ENCODE measurements at places on chromosomes 7 and 10.

DNA sequence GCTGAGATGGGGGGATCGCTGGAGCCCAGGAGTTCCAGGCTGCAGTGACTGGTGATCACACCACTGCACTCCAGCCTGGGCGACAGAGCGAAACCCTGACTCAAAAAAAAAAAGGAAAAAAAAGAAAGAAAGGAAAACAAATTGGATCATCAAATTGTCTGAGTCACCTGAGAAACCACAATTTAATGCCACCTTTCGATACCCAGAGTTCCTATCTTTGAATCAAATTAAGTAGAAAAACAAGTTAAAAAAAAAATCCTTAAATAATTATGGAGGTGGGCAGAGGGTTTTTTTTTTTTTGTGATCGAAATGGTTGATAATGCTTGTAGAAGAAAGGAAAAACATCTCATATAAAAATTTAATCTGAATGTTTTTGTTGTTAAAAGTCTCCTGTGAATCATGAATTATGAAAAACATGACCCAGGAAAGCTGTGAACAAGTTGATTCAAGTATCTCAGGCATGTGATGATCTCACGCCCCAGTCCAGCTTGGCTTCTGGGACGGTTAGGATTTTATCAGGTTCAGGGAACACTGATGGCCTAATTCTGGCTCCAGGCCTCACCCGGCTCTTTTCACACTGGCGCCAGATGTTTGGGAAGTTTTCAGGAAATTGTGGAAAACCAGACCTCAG, 25.3 kb upstream of the CUX1 start:
- DNase-seq, result no peak

- no peak for DNase-seq
Observed at GRCh38 chr7:117249696-117250095, 73.2 kb downstream of the WNT2 start.

DNA sequence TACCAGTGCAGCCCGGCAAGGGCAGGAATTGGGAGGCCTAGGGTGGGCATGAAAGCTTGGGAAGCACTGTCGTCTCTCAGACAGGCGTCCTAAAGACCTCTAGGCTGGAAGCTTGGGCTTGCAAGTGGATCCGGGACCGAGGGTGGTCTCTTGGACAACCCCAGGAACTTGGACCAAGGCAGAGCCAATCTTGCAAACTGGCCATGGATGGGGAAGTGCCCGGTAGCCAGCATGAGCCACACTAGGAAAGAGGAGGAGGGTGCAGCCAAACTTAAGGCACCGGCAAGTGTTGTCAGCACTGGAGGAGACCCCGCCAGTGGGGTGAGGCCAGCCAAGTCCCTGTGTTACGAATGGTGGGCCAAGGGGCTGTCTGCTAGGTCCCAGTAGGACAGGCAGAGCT, 8.5 kb downstream of the LRIT2 start:
- DNase-seq, result no peak

GRCh38 chr7:36260481-36260880, 107.4 kb downstream of the EEPD1 start:
- DNase-seq, result no peak

DNA sequence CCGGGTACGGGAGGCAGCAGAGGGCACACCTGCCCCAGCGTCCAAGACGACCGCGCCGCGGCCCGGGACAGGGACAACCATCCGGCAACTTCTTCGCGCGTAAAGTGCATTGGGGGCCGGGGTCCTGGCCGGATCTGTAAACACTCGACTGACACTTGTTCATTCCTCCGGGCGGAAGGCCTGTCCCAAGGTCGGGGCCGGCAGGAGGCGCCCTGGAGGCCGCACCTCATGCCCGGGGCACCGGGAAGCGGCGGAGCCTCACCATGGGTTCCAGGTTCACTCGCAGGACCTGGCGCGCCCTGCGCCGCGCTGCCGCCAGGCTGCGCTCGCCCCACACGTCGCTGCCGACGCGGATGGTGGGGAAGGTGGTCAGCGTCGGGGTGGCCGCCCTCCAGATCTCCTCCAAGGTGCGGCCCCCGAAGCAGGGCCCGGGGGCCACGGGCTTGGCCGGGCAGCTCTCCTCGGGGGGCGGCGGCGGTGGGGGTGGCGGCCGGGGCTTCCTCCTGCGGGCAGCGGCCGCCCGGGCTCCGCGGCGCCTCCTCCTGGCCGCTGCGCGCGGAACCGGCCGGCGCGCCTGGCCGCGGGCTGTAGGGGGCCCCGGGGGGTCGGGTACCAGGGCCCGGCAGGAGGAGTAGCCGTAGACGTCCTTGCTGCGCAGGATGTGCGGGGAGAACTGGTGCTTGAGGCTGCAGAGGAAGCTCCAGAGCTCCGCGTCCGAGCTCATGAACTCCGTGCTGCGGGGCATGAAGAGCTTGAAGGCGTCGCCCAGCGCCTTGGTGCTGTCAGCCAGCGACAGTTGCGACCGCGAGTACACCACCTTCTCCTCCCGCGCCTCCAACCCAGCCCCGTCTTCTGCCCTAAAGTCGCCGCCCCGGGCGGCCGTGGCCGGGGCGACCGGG, 746 bp downstream of the CCDC71L start:
- no peak for DNase-seq

All from NCI-H1436 treated with DMSO at 0.1 percent for 48 hours (cell line).